ENCODE measurements at places on chromosomes 1 and 21.
A peak's percentile ranks its signal among the peaks of the same experiment; 100 is the strongest.

GRCh38 chr1:154186852-154187501, 4.9 kb downstream of the TPM3 start:
- DNase-seq: no peak

GRCh38 chr1:161114556-161114955, 3.3 kb downstream of the PFDN2 start:
- no peak for DNase-seq

GRCh38 chr1:47873337-47873736, 123.8 kb downstream of the TRABD2B start:
- DNase-seq: no peak

DNA sequence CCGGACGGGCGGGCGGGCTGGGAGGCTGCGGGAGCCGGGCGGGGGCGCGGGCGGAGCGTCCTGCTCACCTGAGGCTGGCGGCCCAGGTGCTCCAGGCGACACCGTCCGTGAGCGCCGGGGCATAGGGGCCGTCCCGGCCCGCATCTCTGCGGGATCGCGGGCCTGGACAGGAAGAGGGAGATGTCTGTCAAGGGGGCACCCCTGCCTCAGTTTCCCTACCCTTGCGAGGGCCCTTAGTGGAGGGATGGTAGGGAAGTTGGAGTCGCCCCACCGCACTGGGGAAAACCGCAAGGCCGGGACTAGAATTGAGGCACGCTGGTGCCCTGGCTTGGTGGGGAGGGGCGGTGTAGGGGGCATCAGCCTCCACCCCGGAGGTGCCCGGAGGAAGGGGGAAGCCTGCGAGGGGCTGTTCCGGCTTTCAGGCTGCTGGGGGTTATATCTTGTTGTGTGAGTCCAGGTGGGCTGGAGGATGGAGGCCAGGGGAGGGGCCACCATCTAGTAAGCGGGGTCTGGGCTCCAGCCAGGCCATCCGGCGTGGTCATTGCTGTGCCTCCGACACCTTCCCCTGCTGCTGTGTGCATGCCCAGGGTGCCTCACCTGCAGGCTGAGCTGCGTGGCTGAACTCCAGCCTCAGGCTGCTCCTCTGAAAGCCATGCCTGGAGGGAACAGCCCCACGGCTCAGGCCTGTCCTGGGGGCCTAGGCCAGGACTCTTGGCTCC, 580 bp downstream of the VWA1 start:
- DNase-seq: no peak

- DNase-seq: no peak
Observed at GRCh38 chr1:95122151-95122697, 5.1 kb downstream of the TLCD4 start.

- no peak for DNase-seq
Observed at GRCh38 chr1:65277605-65278347, 31.6 kb upstream of the DNAJC6 start.

GRCh38 chr1:2232916-2233438, 4.9 kb downstream of the SKI start:
- DNase-seq: no peak

DNA sequence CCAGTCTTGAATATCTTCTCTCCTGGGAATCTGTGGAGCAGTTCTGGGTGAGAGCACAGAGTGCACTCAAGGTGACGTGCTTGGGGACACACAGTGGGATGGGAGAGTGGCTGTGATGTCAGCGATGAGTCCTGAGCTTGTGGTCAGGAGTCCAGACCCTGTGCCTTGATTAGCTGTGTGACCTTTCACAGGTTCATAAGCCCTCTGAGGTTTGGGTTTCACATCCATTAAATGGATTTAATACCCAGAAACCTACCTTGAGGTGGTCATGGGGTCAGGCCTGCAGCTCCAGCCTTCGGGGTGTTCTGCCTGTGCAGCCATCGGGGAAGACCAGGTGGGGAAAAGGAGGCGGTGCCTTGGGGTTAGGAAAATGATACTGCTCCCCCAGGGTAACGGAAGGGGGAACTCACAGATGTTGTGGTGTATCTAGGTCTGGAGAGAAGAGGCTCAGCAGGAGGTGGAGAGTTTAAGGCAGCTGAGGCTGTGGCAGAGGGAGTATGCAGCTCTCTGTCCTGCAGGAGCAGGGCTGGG, 38.5 kb upstream of the ETV3 start:
- DNase-seq: no peak

DNA sequence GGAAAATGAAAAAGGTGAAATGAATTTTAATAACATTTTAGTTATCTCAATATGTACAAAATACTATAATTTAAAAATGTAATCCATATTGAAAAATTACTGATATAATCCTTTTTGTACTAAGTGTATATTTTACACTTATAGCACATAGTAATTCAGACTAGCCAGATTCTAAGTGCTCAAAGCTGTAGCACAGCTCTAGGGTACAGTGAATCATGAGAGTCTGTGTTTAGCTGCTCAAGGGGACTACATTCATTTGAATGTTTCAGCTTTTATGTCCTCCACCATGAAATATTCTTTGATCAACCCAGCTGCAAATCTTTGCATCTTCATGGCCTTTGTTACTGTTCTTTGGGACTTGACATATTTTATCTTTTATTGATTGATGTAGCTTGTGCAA, 15.7 kb downstream of the CD53 start:
- DNase-seq: no peak

DNA sequence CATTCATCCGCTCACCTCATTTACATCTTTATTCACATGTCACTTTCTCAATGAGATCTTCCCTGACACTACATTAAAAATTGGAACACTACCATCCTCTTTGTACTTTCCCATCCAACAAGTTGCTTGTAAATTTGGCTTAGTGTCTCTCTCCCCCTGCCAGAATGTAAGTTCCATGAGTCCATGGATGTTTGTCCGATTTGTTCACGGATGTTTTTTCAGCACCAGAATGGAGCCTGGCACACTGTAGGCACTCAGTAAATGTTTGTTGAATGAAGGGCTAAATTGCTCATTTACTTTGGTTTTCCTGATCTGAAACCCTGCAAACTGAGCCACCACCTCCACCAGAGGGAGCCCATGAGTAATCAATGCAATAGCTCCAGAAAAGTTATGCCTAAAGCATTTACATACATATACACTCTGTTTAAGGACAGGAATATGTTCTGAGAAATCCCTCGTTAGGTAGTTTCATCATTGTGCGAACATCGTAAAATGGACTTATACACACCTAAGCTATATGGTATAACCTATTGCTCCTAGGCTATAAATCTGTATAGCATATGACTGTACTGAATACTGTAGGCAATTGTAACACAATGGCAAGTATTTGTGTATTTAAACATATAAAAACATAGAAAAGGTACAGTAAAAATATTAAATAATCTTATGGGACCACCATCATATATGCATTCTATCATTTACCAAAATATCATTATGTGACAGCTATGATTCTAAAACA, 2.8 kb upstream of the EYA3 start:
- peak; percentile 50 for DNase-seq

GRCh38 chr1:192263436-192263835, 53.4 kb upstream of the RGS21 start:
- no peak for DNase-seq

- DNase-seq: no peak
Observed at GRCh38 chr1:86207323-86207722, 50.8 kb upstream of the COL24A1 start.

DNA sequence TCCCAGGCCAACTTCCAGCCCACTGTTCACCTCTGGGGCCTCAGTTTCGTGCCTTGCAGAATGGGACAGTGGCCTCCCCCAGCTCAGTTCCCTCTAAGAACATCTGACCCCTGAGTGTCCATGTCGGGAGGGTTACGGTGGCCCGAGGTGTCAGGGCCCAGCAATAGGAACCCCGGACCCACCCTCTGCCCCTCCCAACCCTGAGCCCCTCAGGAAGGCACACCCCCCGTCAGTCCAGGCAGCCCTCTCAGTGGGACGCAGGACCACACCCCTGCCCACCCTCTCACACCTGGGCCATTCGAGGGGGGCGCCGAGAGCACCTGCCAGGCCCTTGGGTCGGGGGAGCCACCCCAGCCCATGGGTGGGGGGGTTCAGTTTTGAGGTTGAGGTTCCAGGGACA, 447 bp downstream of the TTC34 start:
- no peak for DNase-seq

DNA sequence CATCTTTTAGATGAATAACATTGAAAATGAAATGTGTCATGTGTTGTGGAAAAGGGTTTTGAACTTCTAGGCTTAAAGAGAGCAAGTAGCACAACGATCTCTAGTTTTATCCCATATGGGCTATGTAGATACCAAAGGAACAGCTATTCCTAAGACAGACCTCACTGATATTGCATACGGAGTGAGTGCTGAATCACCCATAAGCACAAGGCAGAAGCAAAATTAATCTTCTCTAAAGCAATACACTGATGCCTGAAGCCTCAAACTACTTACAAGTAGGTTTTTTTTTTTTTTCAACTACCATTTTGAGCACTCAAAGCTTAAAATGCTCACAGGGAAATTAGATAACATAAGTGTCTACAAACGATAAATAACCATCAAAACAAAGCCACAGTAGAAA, 5.0 kb upstream of the KMO start:
- no peak for DNase-seq

DNA sequence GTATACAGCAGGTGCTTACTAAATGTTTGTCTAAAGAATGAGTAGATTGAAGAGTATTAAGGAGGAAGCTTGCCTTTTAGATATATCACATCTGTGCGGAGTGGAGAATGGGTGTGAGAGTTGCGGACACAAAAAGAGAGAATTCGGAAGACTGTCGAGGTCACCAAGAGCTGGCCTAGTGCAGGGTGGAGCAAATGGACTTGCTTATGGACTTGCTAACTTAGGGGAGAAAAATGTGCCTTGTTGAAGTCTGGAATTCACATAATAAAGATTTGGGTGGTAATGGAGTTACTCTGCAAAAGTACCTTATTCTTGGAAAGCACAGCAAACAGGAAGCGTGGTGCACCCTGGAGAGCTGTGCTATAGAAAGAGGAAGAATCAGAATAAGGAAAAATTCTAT, 361.7 kb downstream of the PRDM2 start:
- no peak for DNase-seq

- no peak for DNase-seq
Observed at GRCh38 chr1:48524892-48525467, 53.0 kb upstream of the SPATA6 start.

DNA sequence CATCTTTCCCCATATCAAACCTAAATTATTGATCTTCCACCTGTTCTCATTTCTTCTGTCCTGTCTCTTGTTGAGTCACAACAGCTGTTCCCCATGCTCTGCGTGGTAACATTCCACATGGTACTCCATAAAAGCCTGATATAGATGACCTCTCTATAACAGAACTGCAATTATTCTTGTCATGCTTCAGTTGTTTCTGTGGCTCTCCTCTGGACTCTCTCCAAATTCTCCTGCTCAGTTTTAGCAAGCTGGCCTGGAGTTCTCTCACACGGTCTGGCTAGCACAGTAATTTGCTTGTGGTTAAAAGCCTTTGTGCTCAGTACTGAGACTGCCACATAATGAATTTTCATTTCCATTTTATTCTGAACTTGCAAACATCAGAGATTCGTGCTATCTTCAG, 10.6 kb upstream of the LRRC39 start:
- DNase-seq: no peak

DNA sequence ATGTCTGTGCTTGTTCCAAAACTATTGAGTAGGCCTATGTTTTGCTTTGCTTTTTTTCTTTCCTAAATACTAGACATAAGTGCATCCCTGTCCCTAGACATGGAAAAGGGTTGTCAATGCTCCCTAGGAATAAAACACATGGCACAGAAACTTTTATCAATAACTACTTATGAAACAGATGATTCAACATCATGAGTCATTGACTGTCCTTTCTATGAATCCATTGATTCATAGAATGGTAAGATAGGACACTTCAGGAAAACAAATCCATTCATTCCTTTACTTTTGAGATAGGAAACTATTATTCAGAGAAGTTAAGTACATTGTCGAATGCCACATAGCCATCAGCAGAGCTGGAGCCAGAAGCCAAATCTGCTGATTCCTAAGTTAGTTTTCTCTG, 147.5 kb downstream of the TSEN15 start:
- no peak for DNase-seq

- DNase-seq: no peak
Observed at GRCh38 chr1:78047631-78048030, 1.9 kb downstream of the GIPC2 start.

GRCh38 chr1:41465741-41466140, 18.7 kb downstream of the EDN2 start:
- no peak for DNase-seq

GRCh38 chr1:48688102-48688760, 88.5 kb downstream of the BEND5 start:
- no peak for DNase-seq

DNA sequence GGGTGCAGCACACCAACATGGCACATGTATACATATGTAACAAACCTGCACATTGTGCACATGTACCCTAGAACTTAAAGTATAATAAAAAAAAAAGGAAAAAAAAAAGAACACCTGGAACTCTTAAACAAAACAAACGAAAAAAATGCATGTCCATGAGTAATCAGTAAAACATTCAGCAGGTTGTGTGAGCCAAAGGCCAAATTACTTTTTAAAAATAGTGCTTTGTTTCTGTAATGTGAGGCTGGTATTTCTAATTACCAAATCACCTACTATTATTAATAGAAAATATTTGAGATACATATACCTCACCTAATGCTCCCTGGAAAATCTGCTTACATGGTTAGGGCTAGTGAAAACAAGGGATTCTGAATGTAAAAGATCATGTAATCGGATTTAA, 294.4 kb upstream of the NR5A2 start:
- no peak for DNase-seq

DNA sequence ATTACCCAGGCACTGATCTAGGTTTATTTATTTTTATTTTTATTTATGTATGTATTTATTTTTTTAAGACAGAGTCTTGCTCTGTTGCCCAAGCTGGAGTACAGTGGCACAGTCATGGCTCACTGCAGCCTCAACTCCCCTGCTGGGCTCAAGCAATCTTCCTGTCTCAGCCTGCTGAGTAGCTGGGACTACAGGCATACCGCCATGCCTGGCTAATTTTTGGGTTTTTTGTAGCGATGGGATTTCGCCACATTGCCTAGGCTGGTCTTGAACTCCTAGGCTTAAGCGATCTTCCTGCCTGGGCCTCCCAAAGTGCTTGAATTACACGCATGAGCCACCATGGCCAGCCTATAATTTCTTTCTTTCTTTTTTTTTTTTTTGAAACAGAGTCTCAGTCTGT, 9.4 kb downstream of the PHACTR4 start:
- no peak for DNase-seq

DNA sequence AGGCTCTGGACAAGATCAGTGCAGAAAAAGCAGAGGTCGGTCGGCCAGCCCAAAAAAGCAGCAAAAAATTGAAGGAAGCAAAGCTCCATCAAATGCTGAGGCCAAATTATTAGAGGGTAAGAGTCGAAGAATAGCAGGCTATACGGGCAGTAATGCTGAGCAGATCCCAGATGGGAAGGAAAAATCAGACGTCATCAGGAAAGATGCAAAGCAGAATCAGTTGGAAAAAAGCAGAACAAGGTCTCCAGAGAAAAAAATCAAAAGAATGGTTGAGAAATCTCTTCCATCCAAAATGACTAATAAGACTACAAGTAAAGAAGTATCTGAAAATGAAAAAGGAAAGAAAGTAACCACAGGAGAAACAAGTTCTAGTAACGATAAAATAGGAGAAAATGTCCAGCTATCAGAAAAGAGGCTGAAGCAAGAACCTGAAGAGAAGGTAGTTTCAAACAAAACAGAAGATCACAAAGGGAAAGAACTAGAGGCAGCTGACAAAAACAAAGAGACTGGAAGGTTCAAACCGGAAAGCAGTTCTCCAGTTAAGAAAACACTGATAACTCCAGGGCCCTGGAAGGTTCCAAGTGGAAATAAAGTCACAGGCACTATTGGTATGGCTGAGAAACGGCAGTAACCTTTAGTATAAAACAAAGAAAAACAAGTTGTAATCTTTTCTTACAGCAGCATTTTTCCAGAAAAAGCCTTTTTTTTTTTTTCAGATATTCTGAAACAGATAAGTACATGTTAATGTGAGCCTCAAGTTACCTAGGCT, 75.7 kb downstream of the PHTF1 start:
- no peak for DNase-seq

Measured in stimulated activated CD8-positive, alpha-beta memory T cell treated with anti-CD3 and anti-CD28 coated beads, Interleukin-12 subunit alpha, Interleukin-12 subunit beta, amount 100 ng/mL, for 4 hours (primary cell).